Kidney epithelial cell (primary cell): ENCODE measurements at places on chromosomes 3 and 15. TPM values are rescaled to one million over a fixed set of nuclear protein-coding genes. Genes with fewer than 3 reads are reported as not detected.
A peak's percentile ranks its signal among the peaks of the same experiment; 100 is the strongest.

GRCh38 chr3:30912301-30912700, 17.8 kb upstream of the GADL1 start:
- no peak for DNase-seq

MUC20 gene
- total RNA-seq, result 42.1 and 61.4 TPM in 2 replicates

OR5K2 gene
- not detected in 2 replicates for total RNA-seq

GRCh38 chr3:134640872-134641470, 9.9 kb downstream of the KY start:
- DNase-seq, result no peak

STAB1 gene
- 0.42 and 1.1 TPM in 2 replicates for total RNA-seq

FNDC3B gene
- 70.2 and 71.3 TPM in 2 replicates for total RNA-seq

GBE1 gene
- total RNA-seq, result 27.6 and 30.8 TPM in 2 replicates

GOLGA8K gene
- total RNA-seq, result 0.07 TPM in 1 of 2 replicates, not detected in the other

LDHAL6B gene
- not detected in 2 replicates for total RNA-seq

TM6SF1 gene
- 17.4 and 21.4 TPM in 2 replicates for total RNA-seq

DNA sequence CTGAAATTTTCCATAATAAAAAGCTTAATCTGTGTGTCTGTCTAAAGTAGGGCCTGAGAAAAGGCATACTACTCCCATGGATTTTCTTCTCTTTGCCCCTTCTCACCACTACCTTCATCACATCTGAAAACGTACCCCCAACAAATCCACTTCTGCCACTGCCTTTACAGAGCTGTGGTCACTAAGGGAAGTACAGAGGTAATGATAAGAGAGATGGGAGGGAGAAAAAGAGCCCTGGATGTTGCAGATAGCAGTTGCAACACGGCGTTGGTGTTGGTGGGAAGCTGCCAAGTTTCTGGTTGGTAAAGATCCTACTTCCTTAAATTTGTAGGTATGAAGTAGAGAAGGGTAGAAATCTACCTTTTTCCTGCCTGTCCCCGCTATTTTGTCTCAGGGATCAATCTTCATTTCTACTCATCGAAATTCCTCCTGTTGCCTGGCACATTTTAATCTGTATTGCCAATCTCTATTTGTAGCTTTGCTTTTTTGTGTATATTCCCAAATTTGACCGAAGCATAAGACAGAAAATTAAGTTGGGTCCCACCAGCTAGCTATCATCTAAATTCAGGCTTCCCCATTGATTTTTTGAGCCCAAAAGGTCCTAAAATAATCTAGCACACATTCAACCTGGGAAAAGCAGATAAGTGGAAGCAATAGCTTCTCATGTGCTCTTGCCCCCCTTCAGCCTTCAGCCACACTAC, 102.9 kb downstream of the TFDP2 start:
- no peak for DNase-seq

GRCh38 chr3:32285891-32286290, 47.4 kb downstream of the CMTM8 start:
- DNase-seq, result no peak

ISLR gene
- total RNA-seq, result 0.25 and 0.48 TPM in 2 replicates

TRANK1 gene
- 4.2 and 7.1 TPM in 2 replicates for total RNA-seq

DNA sequence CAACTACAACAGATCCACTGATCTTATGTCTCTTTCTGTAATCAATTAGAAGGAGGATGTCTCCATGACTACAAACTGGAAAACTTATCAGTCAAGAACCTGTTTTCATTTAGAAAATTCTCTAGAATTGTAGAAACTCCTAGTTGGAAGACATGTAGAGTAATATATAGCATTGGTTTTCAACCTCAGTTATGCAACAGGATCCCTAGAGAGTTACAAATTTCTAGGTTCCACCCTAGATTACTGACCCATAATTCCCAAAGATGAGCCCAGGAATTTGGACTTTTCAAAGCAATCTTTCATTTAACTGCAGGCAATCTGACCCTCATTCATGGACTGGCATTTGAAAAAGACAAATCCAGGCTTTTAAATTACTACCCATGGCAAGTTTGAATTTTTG, 116.9 kb upstream of the RAP2B start:
- no peak for DNase-seq

DNA sequence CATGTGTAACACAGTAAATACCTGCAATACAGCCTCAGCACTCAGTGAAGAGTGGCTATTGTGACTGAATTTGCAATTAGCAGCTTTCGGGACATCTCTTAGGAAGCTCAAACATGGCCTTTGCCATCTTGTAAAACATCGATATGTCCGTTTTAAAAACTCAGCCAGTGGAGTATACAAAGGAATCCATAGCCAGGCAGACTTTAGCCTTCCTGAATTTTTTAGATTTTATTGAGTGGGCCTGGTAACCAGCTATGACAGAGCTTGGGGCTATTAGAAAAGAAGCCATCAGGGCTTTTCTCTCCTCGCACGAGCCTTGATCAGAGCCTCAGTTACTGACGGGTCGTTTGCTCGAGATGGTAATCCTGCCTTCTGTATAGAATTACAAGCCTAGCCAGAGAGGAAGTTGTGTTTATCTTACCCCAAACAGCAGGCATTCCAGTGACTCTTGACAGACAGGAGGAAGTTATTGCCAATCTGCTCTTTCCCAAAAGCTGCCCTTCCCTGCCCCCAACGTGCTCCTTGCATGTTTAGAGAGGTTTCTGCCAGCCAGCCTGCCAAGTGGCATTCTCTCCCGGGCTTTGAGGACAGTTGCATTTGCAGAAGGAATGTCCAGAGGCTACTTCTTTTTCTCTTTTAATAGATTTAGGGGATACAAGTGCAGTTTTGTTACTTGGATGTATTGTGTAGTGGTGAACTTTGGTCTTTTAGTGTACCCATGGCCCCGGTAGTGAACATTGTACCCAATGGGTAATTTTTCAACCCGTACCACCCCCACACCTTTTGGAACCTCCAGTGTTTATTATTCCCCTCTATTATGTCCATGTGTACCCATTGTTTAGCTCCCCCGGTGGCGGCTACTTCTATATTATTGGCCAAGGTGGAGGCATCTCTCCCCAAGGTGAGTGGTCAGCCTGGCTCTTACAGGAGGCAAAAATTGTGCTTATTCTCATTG, 40.6 kb downstream of the ITPR1 start:
- no peak for DNase-seq

SLC27A2 gene
- 7.8 and 7.9 TPM in 2 replicates for total RNA-seq

DNA sequence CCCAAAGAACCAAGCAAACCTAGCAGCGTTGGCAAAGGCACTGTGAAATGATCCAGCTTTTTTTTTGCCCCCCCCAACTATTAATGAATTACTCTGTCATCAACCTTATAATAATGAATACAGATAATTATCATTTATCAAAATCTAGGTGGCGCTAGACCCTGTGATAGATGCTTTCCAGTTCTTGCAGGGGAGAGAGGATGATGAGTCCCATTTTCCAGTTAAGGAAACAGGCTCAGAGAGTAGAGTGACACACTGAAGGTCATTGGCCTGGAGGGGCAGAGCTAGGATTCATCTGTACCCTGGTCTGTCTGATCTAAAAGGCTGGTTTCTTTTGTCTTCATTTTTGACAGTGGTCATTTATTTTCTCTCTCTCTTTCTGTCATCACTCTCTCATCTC, 5.0 kb downstream of the ACOX2 start:
- no peak for DNase-seq

KIF15 gene
- 2.2 and 6.9 TPM in 2 replicates for total RNA-seq

GRCh38 chr3:149813367-149814281, 609 bp downstream of the RNF13 start:
- DNase-seq, result peak; percentile 5

CCRL2 gene
- 0.29 and 0.48 TPM in 2 replicates for total RNA-seq

RTP3 gene
- total RNA-seq, result not detected in 2 replicates

ISL2 gene
- 1.8 and 4.8 TPM in 2 replicates for total RNA-seq

CLDN11 gene
- 2.5 and 2.7 TPM in 2 replicates for total RNA-seq

PLD1 gene
- 5.8 and 7.2 TPM in 2 replicates for total RNA-seq
